ENCODE measurements at places on chromosomes 4 and X. TPM values are rescaled to one million over a fixed set of nuclear protein-coding genes. Genes with fewer than 3 reads are reported as not detected.

DNA sequence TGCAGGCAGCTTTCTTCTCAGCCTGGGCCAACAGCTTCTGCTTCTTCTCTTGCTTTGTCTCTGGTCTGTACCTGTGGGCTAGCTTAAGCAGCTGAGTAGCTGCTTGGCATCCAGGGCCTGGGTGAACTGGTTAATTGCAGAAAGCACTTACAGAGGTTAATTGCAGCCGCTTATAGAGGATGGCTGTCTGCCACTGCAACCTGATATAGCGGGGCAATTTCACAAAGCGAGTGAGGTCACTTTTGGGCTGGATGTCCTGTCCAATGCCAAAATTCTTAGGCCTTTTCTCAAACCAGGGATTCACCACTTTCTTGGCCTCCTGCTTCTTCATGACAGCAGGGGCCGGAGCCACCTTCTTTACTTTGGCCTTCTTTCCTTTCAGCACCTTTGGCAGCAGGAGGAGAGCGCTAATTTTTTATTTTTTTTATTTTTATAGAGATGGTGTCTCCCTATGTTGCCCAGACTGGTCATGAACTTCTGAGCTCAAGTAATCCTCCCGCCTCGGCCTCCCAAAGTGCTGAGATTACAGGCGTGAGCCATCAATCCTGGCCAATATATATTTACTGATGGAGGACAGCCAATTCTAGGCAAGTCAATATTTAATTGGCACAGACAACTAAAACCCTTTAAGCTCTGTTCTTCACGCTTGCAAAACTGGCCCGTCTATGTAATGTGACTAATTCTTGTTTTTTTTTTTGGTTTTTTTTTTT lies 61.0 kb downstream of the ENOPH1 start:
- no peaks in the 10 kb centered on the region for H3K27me3 ChIP-seq
- no peak overlapping the region for H3K27ac ChIP-seq
- H3K4me1 ChIP-seq: no peaks in the 10 kb centered on the region
- H3K4me3 ChIP-seq: no peak overlapping the region

DNA sequence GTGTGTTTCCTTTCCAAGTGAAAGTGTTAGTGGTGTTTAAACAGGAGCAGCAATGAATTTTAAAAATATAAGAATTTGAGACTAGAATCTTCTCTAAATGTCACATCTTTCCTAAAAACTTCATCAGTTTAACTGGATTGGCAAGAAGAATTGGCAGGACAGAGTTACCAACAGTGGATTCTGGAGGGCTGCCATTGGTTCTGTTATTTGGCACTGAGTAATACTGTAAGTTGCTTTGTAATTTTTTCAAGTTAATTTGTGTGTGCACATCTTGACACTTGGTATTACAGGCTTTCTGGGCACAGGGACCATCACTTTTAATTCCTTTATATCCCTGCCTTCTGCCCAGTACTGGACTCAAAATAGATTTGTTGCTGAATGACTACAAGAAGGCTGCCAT lies 4.5 kb upstream of the GPRIN3 start:
- H3K36me3 ChIP-seq: peaks cover 5% of the 10 kb centered on the region
- no peak for DNase-seq
- H3K27ac ChIP-seq: no peak overlapping the region
- no peaks in the 10 kb centered on the region for H3K27me3 ChIP-seq
- peaks cover 35% of the 10 kb centered on the region for H3K4me1 ChIP-seq

- no peak for DNase-seq
- H3K27me3 ChIP-seq: peaks cover 37% of the 10 kb centered on the region
- peaks cover 5% of the 10 kb centered on the region for H3K4me1 ChIP-seq
These were observed 2.1 kb downstream of the UCHL1 start for GRCh38 chr4:41258783-41259182.

- H3K4me3 ChIP-seq: no peak overlapping the region
- H3K36me3 ChIP-seq: no peaks in the 10 kb centered on the region
- no peak for DNase-seq
- H3K27me3 ChIP-seq: no peaks in the 10 kb centered on the region
- H3K4me1 ChIP-seq: no peaks in the 10 kb centered on the region
- H3K27ac ChIP-seq: no peak overlapping the region
These were observed 370.8 kb upstream of the DIPK2B start for GRCh38 chrX:45571453-45571852.

GLRA2 gene
- not detected for total RNA-seq

MTNR1A gene
- not detected for total RNA-seq
